ENCODE measurements at places on chromosomes 7 and 10.
A peak's percentile ranks its signal among the peaks of the same experiment; 100 is the strongest.

DNA sequence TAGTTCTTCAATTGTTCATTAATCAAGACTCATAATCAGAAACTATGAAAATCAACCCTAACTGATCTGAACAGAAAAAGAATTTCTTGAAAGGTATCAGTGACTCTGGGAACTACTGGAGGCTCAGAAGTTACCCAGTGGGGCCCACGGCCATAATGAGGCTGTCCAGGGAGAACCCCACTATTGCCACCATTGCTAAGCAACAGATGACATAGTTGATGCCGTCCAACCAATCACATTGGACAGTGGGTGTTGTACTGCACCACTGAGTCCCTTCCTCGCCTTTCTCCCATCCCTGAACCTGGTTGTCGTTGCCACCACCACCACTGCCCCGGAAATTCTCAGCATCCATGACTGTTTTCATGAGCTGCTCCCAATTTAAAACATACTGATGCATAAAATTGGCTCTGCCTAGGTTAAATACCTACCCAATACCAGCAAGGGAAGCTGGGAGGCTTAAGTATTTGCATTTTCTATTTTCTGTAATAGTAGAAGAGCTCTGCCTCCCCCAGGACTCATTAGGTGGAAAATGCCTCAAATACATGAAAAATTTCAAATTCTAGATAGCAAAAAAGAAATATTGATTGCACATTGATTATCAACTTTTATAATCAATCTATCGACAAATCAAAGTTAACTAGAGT is 26.7 kb upstream of the USP6NL start:
- DNase-seq, result no peak

DNA sequence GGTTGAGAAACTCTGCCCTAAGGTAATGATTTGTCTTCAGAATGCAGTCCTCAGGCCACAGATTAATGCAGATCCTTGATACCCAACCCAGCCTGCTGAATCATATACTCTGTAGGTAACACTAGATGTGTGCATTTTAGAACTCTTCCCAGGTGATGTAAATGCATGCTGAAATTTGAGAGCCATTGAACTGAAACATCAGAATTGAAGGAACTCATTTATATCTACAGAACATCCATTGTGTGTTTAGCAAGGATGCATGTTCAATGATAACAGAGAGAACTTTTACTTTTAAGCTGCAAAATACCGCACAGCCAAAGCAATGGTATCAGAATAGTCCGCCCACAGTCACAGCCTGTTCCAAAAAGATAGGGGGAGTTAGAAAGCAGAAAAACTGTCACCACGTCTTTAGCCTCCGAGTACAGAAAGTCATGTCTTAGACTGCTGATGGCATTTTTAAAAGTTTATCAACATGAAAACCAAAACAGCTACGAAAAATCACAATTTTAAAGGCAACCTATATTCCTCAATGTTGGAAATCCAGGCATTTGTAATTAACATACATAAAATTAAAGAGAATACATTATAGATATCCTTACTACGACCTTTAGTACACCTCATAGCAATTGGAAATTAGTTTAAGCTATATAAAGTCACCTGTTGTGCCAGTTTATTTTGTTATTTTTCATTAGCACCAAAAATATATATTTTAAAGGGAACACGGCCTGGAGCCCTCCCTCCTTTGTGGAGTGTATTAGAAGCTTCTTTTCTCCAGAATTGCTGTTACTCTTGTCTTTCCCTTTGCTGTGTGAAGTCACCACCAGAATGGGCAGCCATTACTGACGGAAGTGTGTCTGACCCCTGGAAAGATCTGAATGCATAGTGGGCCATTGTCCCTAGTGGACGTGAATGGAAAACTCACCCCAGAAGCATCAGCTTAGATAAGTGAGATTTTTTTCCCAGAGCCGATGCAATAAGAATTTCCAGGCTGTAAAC is 65.8 kb upstream of the PRKAR2B start:
- no peak for DNase-seq

- peak; percentile 96 for DNase-seq
Observed at GRCh38 chr7:47670729-47671128, 88.8 kb upstream of the TNS3 start.

GRCh38 chr7:12490940-12491339 is 79.6 kb upstream of the SCIN start:
- no peak for DNase-seq

GRCh38 chr7:32264702-32265284 is 194.6 kb upstream of the PDE1C start:
- no peak for DNase-seq

DNA sequence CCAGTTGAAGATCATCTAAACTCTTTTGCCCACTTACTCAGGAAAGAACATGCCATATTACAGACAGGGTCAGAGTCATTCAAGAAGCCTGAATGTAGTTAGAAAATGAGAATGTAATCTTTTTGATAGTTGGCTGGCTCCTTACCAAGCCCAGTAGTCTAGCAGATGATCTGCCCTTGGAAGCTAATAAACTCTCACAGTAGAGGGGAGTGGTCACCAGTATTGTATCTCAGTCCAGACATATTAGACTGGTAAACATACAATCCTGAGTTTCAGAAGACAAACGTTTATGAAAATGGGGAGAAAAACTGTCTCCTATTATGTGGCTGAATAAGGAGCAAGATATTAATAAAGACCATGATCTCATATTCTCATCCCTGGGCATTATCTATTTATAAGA is 65.3 kb downstream of the SEPTIN7 start:
- DNase-seq, result no peak

DNA sequence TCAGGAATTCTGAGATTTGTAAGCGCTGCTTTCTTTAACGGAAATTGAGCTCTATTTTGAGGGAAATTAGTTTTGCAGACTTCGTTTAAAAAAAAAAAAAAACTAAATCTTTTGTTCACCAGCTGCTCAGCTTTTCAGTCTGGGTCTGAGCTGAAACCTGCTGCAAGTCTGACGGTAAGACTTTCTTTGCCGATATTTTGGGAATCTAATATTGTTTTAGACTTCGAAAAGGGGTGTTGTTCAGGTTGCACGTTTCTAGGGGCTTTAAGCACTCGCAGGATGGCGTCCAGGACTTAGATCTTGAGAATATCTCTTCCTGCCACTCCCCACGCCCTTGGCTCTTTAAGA is 1.8 kb upstream of the MEOX2 start:
- DNase-seq, result no peak
